ENCODE measurements at places on chromosomes 4 and X.

- no peak for DNase-seq
These were observed 25.4 kb upstream of the PROM1 start for GRCh38 chr4:16109256-16109655.

- no peak for DNase-seq
These were observed 96.8 kb upstream of the MAP9 start for GRCh38 chr4:155473420-155474095.

GRCh38 chr4:7254736-7255487 lies 62.6 kb downstream of the SORCS2 start:
- no peak for DNase-seq

GRCh38 chr4:24489870-24490269 lies 94.5 kb downstream of the DHX15 start:
- DNase-seq = no peak

GRCh38 chr4:69167300-69167699 lies 47.2 kb downstream of the UGT2B11 start:
- DNase-seq = no peak

GRCh38 chrX:97358941-97359340 lies 475.2 kb downstream of the RPA4 start:
- DNase-seq = no peak

Measured in RPMI8226 (cell line).